ENCODE measurements at places on chromosomes 13 and 19.
A peak's percentile ranks its signal among the peaks of the same experiment; 100 is the strongest.

DNA sequence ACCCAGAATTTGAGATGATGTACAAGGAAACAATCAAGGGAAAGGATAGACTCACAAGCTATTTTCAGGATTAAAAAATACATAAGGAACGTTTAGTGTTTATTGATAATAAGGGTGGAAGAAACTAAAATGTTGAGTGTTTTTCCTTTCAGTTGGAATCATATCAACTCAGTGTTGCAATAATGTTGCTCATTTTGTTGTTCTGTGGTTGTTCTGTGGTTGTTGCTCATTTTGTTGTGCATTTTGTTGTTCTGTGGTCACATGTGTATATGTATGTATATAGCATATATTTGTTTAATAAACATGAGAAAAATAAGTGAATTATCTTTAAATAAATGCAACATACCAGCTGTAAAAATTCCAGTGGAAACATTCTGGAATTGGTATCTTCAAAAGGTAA, 262.4 kb upstream of the SPRY2 start:
- DNase-seq = no peak

DNA sequence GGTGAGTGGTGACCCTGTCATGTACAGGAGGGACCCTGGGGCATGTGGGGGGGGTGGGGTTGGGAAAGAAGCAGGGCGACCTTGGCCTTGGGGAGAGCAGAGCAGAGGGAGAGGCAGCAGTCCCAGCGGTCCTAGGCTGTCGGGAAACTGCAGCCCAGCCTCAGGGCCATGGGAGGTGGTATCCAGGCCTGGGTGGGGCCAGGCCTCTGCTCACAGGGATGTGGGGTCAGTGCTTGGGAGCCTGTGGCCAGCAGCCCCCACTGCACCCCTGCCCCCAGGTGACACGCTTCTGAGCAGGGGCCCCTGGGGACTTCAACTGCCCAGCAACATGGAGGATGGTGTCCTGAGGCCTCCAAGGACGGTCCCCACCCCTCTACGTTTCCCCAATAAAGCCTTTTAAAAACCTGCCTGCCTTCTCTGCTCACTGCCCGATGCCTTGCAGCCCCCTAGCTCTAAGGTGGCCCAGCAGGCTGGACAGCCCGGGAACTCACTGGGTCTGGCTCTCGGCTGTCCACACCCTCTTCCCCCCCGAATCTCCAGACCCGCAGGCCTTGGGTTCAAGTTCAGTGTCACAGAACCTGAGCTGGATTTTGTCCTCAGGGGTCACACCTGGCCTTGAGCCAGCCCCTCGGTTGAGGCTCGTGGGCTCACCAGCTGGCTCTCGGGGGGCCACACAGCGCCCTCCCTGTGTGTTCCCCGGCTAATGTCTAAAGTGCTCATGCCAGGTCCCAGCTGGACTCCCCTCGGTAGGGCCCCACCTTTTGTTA, 6.9 kb downstream of the PNKP start:
- no peak for DNase-seq

DNA sequence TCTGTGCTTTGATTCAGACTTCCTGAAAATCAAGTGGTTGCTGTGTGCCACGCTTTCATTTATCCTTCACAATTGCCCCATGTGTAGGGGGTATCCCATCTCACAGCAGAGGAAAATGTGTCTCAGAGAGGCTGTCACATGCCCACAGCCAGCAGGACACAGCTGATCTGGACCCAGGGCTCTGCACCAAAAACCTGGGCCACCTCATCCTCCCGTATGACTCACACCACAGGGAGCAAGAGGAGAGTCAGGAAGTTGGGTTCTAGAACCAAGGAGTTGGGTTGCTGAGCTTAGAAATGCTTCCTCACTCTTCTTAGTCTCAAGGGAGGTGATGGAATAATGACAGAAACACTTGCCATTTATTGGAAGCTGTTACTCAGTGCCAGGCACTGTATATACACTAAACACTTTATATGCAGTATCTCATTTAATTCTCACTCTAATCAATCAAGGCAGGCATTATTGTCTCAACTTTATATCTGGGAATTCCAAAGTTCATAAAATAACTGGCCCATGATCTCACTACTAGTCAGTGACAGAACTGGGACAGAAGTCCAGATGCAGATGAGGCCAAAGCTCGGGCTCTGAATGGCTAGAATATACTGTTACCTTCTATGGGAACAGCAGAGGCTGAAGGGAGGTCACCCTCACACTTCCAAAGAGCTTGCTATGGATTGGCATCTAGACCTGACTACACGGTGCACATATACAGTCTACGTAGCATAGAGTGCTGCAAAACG, 47.7 kb upstream of the ATP12A start:
- no peak for DNase-seq

DNA sequence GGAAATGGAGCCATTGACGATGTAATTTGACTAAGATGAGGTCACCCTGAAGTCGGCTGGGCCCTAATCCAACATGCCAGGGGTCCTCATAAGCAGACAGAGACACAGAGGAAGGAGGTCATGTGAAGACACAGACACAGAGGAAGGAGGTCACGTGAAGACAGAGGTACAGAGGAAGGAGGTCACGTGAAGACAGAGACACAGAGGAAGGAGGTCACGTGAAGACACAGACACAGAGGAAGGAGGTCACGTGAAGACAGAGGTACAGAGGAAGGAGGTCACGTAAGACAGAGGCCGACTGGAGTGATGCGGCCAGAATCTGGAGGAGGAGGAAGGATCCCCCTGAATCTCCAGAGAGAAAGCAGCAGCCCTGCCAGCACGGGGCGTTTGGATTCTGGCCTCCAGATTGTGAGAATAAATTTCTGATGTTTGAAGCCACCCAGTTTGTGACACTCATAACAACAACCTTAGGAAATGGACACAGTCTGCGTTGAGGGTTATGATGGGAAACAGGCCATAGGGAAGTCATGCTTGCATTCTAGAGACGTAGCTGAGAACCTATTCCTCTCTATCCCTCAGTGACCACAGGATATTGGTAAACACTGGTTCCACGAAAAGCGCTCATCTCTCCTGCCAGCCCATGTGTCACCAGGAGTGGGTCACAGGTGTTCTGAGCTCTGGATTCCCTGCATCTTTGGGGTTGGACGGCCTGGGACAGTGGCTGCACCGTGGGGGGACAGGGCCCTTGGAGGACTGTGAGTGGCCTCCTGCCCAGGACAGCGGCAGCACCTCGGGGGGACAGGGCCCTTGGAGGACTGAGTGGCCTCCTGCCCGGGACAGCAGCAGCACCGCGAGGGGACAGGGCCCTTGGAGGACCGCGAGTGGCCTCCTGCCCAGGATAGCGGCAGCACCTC, 108.5 kb downstream of the SOX1 start:
- no peak for DNase-seq

DNA sequence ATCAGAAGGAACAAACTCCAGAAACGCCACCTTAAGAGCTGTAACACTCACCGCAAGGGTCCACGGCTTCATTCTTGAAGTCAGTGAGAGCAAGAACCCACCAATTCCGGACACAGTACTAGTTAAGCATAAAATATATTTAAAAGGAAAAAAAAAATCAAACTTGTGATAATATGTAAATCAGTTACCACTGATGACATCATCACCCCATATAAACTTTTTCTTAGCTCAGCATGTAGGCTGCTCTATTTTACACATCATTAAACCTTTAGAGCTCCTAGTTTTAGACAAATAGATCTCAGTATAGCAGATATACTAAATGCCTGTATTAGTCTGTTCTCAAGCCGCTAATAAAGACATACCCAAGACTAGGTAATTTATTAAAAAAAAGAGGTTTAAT, 668.1 kb downstream of the PCDH9 start:
- no peak for DNase-seq

GRCh38 chr13:60120617-60121336, 43.0 kb downstream of the DIAPH3 start:
- no peak for DNase-seq

- no peak for DNase-seq
Observed at GRCh38 chr13:110103534-110103933, 203.4 kb downstream of the COL4A1 start.

DNA sequence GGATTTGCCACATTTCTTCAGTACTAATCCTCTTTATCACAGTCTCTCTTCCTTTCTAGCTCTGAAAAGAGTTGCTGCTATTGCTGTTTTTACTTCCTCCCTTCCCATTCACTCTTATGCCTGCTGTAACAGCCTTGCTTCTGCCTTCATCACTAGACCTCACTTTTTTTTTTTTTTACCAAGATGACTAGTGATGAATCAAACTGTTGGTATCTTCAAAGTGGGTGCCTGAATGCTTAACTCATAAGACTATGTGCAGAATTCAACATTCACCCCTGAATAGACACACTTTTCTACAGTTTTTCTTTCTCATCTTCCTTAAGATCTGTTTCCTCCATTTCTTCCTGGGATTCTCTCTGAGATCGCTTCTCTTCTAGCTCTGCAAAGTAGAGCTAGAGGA, 217.2 kb upstream of the HTR2A start:
- no peak for DNase-seq

GRCh38 chr19:58182577-58182988, 278 bp upstream of the ZNF274 start:
- peak; percentile 89 for DNase-seq

DNA sequence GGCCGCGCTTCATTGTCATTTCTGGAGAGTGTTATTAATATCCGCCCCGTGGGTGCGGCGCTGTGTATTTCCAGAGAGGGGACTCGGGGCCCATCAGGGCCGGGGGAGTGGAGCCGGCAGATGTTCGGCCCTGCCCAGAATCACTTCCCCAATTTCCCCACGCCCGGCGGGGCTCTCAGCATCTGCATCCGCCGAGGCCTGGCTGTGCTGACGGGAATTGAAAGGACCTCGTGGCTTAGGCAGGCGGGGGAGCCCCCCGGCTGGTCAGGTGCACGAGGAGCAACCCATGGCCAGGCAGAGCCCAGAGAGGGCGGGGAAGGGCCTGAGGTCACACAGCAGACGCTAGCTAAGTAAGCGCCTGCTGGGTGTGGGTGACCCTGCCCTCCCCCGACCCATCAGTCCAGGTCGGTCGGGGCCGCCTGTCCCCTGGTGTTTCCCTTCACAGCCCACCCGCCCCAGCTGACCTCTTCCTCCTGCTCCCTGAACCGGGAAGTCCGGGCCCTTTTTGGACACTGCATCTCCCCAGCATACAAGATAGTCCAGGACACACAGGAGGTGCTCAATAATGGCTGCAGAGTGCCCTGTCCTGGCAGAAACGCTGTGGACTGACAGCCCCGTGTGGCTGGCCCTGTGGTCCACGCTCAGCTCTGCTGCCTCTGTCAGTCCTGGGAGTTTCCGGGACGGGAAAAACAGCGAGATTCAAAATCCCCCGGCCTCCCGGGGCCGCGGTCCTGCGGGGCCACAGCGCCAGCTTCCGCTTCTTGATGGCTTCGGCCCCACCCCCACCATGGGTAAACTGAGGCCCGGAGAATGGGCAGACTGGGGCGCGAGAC, 22.1 kb downstream of the ARID3A start:
- no peak for DNase-seq

- no peak for DNase-seq
Observed at GRCh38 chr19:56191115-56191514, 6.5 kb downstream of the ZSCAN5B start.

DNA sequence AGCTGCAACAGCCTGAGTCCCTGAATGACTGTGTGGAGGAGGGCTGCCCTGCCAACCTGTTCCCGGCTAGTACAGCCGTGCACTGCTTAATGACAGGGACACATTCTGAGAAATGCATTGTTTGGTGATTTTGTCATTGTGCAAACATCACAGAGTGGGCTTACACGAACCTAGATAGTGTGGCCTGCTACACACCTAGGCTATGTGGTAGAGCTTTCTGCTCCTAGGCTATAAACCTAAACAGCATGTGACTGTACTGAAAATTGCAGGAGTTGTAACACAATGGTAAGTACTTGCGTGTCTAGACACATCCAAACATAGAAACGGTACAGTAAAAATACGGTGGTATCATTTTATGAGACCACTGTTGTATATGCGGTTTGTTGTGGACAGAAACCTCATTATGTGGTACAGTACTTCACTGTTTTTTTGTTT, 35.0 kb downstream of the VASP start:
- DNase-seq = no peak

GRCh38 chr13:24183741-24184182, 23.2 kb downstream of the SPATA13 start:
- no peak for DNase-seq

- no peak for DNase-seq
Observed at GRCh38 chr19:16821081-16821480, 8.1 kb upstream of the SIN3B start.

DNA sequence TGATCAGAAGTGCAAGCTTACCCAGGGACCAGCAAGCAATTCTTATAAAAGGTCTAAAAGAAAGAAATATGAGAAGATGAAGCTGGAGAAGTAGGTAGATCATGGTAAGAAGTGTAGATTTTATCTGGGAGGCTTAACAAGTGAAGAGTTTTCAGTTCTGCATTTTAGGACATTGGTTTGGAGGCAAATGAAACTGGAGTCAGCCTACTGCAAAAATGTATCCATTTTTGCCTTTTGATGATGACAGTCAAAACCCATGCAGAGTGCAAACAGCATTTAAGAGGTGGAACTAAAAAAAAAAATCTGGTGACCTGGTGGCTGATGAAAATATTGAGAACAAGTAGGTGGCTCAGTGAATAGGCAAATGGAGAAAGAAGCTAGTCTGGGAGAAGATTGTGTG, 216.9 kb downstream of the DNAJC15 start:
- DNase-seq = no peak

- no peak for DNase-seq
Observed at GRCh38 chr13:65336087-65336749, 1893.9 kb downstream of the PCDH9 start.

- no peak for DNase-seq
Observed at GRCh38 chr13:113299951-113300350, 2.9 kb downstream of the LAMP1 start.

GRCh38 chr19:12453495-12453894, 12.7 kb upstream of the ZNF443 start:
- DNase-seq = no peak

DNA sequence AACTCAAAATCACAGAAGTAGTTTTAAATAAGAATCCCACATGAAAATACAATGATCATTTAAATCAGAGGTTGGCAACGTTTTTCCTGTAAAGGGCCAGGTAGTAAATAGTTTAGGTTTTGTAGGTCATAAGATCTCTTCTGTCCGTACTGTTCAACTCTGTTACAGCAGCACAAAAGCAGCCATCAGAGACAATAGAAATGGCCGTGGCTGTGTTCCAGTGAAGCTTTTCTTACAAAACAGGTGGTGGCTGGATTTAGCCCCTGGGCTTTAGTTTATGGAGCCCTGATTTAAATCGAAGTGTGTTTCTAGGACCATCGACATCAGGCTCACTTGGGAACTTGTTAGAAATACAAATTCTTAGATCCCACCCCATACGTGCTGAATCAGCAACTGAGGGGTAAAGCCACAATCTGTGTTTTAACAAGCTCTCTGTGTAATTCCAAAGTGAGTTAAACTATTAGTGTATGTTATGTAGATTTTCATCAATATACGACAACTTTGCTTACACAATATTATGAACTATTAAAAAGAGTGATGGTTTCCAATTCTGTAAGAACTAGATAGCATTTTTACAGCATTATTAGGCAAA, 54.8 kb upstream of the MIR17HG start:
- no peak for DNase-seq

All from activated CD4-positive, alpha-beta T cell treated with anti-CD3 and anti-CD28 coated beads for 4 hours (primary cell).